Left colon (tissue), 2 donors: ENCODE measurements at places on chromosomes 5 and 9. TPM values are rescaled to one million over a fixed set of nuclear protein-coding genes. Genes with fewer than 3 reads are reported as not detected.

Gene LHX3
- total RNA-seq, result not detected

Gene OR1J2
- total RNA-seq, result not detected

- DNase-seq, result no peak
Measured at GRCh38 chr9:107972346-107972745, 482.8 kb upstream of the KLF4 start.

DNA sequence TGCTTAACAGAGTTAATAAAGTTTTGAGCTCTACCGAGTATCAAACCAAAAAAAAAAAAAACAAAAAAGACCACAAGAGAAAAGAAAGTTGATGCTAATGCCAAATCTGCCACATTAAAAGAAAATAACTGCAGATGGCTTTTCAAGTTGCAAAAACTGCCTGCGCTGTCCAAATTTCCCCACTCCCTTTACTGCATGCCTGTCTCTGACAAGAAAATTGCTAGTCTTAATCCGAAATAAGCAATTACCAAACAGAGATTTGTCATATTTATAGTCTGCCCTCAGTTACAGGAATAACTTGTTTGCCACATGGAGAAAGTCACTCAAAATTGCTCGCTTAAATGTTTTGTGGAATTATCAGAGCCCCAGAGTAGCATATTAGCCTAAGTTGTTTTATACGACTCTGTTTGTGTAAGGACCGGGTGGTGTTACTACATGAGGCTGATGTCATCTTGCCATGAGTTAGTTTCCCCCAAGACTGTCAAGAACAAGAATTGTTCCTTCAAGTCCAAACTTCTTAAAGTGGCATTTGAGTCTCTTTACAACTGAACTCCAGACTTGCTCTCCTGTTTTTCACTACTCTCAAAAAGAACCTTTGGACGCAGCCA, 160.9 kb downstream of the CEP120 start:
- DNase-seq, result no peak

- DNase-seq, result no peak
Measured at GRCh38 chr9:631596-631995, 209.9 kb upstream of the DMRT1 start.

- DNase-seq, result no peak
Measured at GRCh38 chr5:96487859-96488258, 54.8 kb upstream of the PCSK1 start.

DNA sequence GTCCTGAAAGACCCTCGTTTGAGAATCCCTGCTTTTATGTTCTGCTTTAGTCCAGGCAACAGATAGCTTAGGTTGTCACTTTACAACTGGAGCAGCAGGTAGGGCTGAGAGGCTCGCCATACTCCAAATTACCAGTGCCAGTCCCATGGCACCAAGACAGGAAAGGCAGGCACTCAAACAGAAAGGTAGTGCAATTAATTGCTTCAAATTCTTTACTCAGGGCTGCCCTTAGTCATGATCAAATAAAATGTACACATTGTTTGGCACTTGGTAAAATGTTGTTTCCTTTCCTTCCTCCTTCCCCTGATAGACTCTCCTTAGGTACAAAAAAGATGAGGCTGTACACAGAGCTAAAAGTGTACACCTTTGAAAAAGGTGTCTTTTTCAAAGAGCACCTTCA, 115.8 kb upstream of the CCDC152 start:
- DNase-seq, result no peak

DNA sequence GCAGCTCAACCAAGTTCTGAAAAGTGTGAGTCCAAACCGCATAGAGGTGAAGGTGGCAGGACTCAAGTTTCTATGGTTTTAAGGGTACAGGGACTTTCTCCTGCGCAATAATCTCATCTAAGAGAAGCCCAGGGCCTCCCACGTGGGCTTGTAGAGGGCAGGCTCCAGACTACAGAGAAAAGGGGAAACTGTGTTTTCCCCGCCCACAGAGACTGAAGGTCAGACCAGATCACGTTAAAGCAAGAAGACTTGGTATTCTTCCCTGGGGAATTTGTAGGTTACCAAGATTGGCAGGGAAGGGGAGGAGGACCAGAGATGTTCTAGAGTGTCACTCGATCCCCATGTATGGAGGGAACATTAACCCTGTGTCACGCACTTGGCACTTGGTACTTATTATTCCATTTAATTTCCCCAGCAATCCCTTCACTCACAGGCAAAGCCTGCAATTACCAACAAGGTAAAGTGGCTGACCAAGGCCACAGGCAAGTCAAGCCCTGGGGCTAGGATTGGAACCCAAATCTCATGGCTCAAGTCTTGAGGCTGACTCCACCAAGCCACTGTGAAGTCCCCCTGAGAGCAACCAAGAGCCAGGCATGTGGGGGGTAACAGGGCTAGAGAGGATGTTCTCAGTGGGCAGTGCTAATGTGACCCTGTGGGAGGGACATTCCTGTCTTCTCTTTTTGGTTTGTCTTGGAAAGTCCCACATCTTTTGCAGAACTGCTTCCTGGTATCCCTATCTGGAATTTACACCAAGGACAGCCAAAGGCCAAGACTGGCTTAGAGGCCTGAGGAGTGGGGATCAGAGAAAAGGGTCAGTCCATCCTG, 18.3 kb upstream of the NEK6 start:
- DNase-seq, result no peak

DNA sequence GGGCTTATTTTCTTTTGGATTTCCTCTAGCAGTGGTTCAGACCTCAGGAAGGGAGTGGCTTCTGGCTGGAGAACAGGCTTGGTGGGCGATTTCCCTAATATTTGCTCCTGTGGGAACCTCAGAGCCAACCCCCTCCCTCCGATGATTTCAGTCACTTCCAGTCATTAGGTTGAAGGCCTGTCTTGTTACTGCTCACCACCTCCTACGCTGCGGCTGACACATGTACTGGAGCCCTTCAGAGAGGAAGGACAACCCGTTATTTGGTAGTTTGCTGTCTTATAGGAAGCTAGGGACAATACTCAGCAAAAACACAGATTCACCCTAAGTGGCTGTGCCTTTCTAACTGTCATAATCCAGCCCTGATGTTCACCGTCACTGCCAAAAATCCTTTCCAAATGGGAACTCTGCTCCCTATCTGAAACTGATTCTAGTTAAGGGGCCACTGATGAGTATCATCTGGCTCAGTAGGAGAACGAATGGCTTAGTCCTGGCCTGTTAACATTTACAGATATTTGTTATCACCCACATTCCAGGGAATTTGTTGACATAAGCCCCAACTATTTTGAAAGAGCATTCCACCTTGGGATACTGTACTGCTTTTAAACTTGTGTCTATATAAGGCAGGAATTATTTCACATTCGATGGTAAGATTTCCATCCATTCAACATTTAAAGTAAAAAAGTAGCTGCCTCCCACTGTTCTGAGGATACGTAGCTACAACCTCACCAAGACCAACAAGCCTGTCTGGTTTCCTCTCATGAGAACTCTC, 29.3 kb upstream of the ANKH start:
- DNase-seq, result no peak

DNA sequence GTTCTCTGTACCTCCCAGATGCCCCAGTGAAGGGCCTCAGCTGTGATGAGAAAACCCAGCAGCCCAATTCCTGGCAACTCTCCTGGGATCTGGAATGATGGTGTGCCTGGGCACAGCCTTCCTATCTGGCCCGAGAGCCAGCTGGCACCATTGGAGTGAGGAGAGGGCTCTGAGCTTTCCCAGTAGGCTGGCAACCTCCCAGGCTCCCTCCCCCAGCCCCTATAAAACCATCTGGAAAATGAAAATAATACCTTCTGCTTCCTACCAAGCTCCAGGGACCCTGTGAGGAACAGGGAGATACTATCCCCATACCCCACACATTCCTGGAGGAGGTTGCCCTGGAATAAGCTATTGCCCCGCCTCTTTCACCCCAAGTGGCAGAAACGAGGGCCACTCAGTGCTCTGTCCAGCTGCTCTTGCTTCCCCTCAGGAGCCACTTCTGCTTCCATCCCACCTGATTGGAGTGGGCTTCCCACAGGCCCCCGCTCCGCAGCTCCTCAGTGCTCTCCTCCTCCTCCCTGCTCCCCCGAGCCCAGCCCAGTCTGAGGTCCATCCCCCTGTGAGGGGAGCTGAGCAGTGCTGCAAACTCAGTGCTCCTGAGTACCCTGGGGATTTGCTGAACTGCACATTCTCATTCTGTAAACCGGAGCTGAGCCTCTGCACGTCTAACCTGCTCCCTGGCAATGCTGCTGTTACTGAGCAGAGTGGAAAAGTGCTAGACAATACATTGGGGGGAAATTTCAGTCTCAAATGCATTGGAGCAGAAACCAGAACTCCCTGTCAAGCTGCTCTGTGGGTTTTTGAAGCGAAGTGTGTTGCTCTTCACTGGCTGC, 74.7 kb downstream of the THBS4 start:
- peak; percentile 53 for DNase-seq
